Activated B cell treated with CpG ODN at 0.5 μM for 24 hours (primary cell): ENCODE measurements at places on chromosomes 4 and X. TPM values are rescaled to one million over a fixed set of nuclear protein-coding genes. Genes with fewer than 3 reads are reported as not detected.

- no peaks in the 10 kb centered on the region for H3K27me3 ChIP-seq
- H3K27ac ChIP-seq = no peak overlapping the region
- H3K4me3 ChIP-seq = no peak overlapping the region
Measured at GRCh38 chr4:150867148-150867547, 147.9 kb downstream of the LRBA start.

DNA sequence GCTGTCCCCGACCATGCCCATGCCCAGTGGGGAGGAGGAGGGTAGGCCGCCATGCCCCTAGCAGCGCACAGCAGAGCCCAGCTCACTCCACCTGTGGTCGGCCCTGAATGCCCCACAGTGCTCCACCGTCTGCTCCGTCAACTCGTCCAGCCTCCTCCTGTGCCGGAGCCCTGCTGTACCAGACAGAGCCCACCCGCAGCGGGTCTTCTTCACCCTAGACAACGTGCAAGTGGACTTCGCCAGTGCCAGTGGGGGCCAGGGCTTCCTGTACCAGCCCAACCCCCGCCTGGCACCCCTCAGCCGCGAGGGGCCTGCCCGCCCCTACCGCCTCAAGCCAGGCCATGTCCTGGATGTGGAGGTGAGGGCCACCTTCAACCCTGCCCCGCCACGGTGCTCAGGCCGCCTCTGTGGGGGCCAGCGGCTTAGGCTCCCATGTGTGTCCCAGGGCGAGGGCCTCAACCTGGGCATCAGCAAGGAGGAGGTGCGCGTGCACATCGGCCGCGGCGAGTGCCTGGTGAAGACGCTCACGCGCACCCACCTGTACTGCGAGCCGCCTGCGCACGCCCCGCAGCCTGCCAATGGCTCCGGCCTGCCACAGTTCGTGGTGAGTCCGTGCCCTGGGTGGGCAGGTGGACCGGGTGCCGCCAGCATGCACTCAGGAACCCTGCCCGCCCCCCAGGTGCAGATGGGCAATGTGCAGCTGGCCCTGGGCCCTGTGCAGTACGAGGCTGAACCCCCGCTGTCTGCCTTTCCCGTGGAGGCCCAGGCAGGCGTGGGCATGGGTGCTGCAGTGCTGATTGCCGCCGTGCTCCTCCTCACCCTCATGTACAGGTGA, 6.9 kb upstream of the SRPK3 start:
- no peak for DNase-seq
- no peak overlapping the region for H3K27ac ChIP-seq
- no peaks in the 10 kb centered on the region for H3K4me1 ChIP-seq
- no peak overlapping the region for H3K4me3 ChIP-seq
- no peaks in the 10 kb centered on the region for H3K27me3 ChIP-seq

- H3K4me3 ChIP-seq = no peak overlapping the region
- H3K27ac ChIP-seq = no peak overlapping the region
- no peaks in the 10 kb centered on the region for H3K36me3 ChIP-seq
- no peaks in the 10 kb centered on the region for H3K4me1 ChIP-seq
- no peak for DNase-seq
Measured at GRCh38 chr4:40672528-40673522, 43.2 kb upstream of the RBM47 start.

DNA sequence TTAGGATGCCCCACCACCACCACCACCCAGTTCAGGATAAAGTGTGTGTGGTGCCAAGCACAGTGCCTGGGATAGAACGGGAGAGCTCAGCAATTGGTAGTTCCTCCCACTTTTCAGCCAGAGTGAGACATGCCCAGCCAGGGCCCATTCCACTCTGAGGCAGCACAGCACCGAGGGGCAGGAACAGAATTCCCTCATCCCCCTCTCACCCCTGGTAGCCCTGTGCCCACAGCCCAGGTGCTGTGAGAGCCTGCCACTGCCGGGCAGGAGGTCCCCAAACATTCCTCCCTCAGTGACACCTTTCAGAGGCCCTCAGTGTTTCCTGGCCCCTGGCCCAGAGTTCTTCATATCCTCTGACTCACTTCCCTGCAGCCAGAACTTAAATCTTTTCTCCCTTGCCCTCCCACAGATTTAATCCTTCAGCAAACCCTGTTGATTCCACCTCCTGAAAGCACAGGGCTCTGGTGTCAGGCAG, 8.1 kb downstream of the RIPPLY1 start:
- no peaks in the 10 kb centered on the region for H3K36me3 ChIP-seq
- H3K27ac ChIP-seq = no peak overlapping the region
- no peak overlapping the region for H3K4me3 ChIP-seq

DNA sequence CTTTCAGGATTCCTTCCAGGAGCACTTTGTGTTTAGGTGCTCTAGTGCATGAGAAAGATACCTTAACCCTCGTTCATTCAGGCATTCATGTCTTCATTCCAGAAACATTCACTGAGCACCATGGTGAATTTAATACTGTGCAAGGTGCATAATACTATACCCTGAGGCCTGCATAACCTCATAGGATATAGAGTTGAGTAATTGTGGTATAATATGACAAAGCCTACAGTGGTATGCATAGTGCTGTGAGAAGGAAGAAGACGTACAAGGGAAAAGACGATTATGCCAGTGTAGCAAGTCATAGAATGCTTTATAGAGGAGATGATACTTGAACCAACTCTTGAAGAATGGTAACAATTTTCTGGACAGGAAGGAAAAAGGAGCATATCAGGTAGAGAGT, 34.3 kb downstream of the MTM1 start:
- no peaks in the 10 kb centered on the region for H3K27me3 ChIP-seq
- no peak overlapping the region for H3K27ac ChIP-seq
- H3K4me3 ChIP-seq = no peak overlapping the region

The CCKAR gene
- not detected in 2 replicates for total RNA-seq

The RBMXL3 gene
- not detected in 2 replicates for total RNA-seq

The C4orf36 gene
- total RNA-seq = not detected in 2 replicates
